ENCODE measurements at places on chromosomes 12 and 14. TPM values are rescaled to one million over a fixed set of nuclear protein-coding genes. Genes with fewer than 3 reads are reported as not detected.

The RNASE1 gene
- not detected for total RNA-seq

The TPPP2 gene
- not detected for total RNA-seq

The TAS2R9 gene
- total RNA-seq: not detected

The HOXC11 gene
- not detected for total RNA-seq

The TSPAN19 gene
- total RNA-seq: not detected

The SRGAP1 gene
- total RNA-seq: 11.0 TPM

GRCh38 chr12:66154776-66155175 lies 15.0 kb downstream of the TMBIM4 start:
- peaks cover 6% of the 10 kb centered on the region for H3K36me3 ChIP-seq
- no peak for DNase-seq
- H3K4me1 ChIP-seq: no peaks in the 10 kb centered on the region
- no peak overlapping the region for H3K27ac ChIP-seq
- H3K27me3 ChIP-seq: peaks cover 19% of the 10 kb centered on the region

DNA sequence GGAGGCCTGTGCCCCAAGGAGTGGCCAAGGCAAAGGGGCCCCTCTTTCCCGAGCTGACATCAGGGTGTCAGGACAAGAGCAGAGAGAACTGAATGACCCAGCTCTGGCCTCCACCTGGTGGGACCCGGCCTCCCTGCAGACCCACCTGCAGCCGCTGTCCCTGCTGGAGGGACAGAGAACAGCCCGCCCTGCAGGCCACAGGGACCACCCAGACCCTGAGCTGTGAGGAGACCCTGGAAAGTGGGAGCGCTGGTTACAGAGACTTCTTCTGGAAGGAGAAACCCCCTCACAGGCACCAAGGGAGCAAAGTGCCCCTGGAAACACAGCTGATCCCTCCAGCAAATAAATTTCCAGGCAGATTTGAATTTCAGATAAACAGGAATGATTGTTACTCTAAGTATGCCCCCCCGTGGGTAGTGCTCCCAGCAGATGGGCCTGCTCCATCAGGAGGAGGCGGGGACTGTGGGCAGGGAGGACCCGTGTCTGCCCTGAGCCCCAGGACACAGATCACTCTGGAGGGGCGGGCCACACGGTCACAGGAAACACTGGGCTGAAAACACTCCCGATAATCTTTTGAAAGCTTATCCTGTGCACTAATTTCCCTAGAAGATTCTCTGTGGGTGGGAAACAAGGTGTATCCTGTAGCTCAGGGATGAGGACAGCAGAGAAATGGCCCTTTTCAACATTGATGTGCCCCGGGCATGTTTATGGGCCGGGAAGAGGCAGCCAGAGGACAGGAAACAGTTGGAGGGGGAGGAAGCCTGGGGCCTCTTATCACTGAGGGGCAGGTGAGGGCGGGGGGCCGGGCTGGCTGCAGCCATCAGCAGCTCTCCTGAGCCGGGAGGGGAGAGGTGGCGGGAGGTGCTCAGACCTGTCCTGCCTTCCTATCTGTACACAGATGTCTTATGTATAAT lies 276.0 kb downstream of the ADGRD1 start:
- DNase-seq: no peak
- H3K36me3 ChIP-seq: no peaks in the 10 kb centered on the region
- no peak overlapping the region for H3K4me3 ChIP-seq
- peaks cover 6% of the 10 kb centered on the region for H3K4me1 ChIP-seq
- H3K27me3 ChIP-seq: peaks cover 3% of the 10 kb centered on the region

GRCh38 chr14:80152166-80152565 lies 59.1 kb downstream of the DIO2 start:
- H3K27me3 ChIP-seq: no peaks in the 10 kb centered on the region
- peaks cover 3% of the 10 kb centered on the region for H3K36me3 ChIP-seq
- no peak overlapping the region for H3K4me3 ChIP-seq
- DNase-seq: no peak
- H3K27ac ChIP-seq: peak overlapping the region; percentile 83

DNA sequence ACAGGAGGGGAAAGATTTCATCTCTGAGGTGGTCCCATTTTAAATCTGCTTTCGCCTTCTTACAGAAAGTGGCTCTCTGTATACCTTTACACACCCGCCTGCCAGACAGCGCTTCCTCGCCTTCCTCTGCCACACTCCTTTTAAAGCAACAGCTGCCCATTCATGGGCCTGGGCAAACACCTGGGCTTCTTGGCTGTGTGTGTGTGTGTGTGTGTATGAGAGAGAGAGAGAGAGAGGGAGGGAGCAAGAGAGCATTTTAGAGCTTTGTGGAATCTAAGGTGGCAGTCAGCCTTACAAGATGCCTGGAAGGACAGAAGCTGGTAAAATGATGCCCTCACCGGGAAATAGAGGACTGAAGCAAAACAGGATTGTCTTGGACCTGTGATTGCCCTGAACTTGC lies 20.0 kb downstream of the PTHLH start:
- H3K4me3 ChIP-seq: no peak overlapping the region
- no peak for DNase-seq
- H3K27me3 ChIP-seq: no peaks in the 10 kb centered on the region

DNA sequence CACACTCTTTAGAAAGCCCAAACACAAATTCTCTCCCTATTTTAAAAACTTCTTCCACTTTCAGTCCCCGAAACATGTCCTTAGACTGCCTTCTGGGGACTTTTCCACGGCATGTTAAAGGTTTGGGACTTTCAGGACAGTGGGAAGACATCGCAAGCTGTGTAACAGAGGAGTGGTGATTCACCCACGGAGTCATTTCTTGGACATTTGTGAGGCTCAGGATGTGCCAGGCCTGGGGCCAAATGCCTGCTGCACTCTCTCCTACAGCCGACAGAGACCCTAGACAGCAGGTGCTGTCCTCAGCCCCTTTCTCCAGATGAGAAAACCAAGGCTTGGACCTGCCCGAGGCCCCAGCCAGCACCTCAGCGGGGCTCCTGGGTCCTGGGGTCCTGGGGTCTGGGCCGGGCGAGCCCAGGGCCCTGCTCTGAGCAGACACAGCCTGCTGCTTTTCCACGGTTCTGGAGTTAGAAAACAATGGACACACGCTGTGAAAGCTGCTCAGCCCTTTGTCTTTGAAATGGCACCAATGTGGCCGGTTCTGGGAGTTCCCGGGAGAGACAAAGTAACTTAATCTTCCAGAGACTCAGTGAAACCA lies 370.2 kb upstream of the SFSWAP start:
- H3K4me3 ChIP-seq: no peak overlapping the region
- no peaks in the 10 kb centered on the region for H3K36me3 ChIP-seq
- H3K27me3 ChIP-seq: no peaks in the 10 kb centered on the region
- no peak for DNase-seq
- H3K4me1 ChIP-seq: no peaks in the 10 kb centered on the region
